ENCODE measurements at places on chromosomes 16 and 17. TPM values are rescaled to one million over a fixed set of nuclear protein-coding genes. Genes with fewer than 3 reads are reported as not detected.

GRCh38 chr17:12605222-12605621 is 60.5 kb upstream of the MYOCD start:
- no peak overlapping the region for H3K4me3 ChIP-seq
- H3K27me3 ChIP-seq: no peaks in the 10 kb centered on the region
- H3K27ac ChIP-seq: no peak overlapping the region
- DNase-seq: no peak

DNA sequence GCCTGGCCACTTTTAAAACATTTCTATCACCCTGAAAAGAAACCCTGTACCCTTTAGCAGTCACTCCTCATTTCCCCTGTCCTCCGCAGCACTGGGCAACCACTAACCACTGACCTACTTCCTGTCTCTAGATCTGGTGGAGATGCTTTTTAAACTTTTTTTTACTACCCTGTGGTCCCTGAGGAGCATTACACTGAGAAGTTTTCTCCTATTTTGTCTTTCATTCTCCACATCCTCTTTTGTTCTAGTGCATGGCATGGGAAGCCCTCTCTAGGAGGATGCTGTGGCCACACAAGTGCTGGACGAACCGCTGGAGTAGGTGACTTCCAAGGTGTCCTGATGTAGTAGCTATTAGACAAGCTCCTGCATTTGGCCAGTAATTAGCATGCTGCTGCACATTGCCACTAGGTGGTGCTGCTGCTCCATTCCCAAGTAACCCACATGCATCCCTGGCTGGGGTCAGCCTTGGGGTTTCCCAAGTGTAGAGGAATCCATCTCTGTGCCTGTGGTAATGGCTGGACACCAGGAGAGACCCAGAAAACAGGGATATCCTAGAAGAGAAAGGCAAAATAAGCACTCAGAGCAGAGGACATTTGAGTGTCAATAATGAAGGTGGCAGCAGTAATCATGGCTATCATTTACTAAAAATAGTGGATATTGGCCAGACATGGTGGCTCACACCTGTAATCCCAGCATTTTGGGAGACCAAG is 143.8 kb upstream of the CRHR1 start:
- peaks cover 7% of the 10 kb centered on the region for H3K4me1 ChIP-seq
- H3K36me3 ChIP-seq: peaks cover 14% of the 10 kb centered on the region
- H3K27ac ChIP-seq: no peak overlapping the region
- DNase-seq: peak; percentile 93
- H3K27me3 ChIP-seq: no peaks in the 10 kb centered on the region
- no peak overlapping the region for H3K4me3 ChIP-seq

DNA sequence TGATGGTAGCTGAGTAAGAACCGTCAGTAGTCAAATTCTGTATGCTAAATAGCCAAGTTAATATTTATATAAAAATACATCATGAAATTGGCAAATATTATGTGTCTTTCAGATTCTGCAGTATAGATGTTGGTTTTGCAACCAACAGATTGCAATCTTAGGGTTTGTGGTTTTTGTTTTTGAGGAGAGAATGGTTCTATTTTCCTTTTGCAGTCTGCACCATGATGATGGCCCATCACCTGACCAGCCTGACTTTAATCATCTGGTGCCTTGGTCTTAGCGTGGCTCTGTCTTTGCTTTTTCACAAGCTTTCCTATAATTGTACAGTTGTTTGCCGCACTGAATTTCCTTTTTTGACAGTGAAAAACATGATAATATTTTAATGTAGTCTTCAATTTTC is 50.7 kb downstream of the NUP93 start:
- no peaks in the 10 kb centered on the region for H3K36me3 ChIP-seq
- no peak for DNase-seq
- no peaks in the 10 kb centered on the region for H3K27me3 ChIP-seq
- no peak overlapping the region for H3K27ac ChIP-seq
- no peak overlapping the region for H3K4me3 ChIP-seq

Gene STH
- total RNA-seq: not detected

DNA sequence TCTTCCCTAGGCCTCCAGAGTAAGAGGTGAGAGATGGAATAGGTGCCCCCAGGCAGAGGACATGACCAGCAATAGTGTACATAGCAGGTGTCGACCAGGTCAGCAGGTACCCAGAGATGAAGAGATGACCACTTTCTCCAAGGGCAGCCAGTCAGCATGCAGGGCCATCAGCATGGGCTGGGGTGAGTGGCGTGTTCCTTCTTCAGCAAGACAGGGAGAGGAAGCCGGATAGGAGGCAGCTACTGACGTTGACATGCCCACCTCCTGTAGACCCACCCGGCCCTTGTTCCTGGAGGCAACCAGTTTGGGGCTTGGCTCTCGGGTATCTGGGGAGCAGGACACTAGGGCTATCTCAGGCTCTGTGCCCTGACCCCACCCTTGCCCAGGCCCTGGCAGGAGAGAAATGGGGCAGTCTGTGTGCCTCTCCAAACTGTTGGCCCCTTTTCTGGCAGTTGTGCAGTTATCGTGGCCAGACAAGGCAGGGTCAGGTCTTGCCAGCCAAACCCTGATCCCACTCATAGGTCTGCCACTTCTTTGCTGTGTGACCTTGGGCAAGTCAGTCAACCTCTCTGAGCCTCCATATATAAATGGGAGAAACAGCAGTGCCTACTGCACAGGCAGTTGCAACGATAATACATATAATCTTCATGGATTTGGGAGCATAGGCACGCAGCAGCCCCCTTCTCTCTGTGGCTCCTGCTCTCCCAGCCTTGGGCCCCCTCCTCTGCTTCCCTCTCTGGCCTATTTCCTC is 1.4 kb upstream of the NDRG4 start:
- H3K4me3 ChIP-seq: no peak overlapping the region
- no peak overlapping the region for H3K27ac ChIP-seq
- H3K27me3 ChIP-seq: peaks cover 64% of the 10 kb centered on the region
- no peak for DNase-seq

- H3K4me1 ChIP-seq: no peaks in the 10 kb centered on the region
- H3K4me3 ChIP-seq: no peak overlapping the region
- H3K36me3 ChIP-seq: peaks cover 100% of the 10 kb centered on the region
- no peak for DNase-seq
These were observed 16.4 kb upstream of the FLCN start for GRCh38 chr17:17253406-17253805.

DNA sequence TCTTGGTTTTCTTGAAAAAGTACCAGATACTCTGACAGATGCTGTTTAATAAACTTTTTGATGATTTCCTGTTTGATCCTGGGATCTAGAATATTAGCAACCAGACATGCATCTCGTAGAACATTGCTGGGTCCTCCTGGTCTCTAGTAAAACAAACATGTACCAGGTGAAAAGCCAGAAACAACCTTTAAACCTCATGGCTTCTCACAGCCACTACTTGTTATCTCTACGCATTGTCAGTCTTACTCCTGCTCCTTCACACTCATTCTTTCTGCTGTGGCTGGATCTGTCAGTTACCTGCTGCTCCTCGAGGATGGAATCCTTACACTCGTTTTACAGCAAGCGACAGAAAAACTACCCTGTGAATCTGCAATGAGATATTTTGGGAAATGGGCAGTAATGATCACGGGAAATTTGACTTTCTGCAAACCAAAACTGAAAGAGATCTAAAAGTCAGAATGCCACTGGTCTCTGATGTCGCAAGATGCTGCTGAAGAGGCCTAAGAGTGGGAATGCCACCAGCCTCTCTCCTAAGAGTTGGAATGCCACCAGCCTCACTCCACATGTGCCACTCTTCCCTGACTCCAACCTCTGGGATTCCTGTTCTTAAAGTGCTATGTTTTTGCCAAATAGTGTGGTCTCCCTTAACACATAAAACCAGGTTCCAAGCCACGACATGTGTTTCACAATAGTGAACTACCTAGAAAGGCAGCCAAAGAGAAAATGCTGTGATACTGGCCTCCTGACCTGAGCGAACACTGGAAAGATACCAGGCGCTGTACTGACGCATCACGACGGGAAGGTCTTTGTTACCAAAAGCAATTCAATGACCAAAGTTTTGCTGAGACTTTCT is 86.3 kb downstream of the VPS53 start:
- H3K4me3 ChIP-seq: no peak overlapping the region
- no peaks in the 10 kb centered on the region for H3K4me1 ChIP-seq
- DNase-seq: no peak
- peaks cover 7% of the 10 kb centered on the region for H3K36me3 ChIP-seq
